ENCODE measurements at places on chromosomes 11 and 22.

DNA sequence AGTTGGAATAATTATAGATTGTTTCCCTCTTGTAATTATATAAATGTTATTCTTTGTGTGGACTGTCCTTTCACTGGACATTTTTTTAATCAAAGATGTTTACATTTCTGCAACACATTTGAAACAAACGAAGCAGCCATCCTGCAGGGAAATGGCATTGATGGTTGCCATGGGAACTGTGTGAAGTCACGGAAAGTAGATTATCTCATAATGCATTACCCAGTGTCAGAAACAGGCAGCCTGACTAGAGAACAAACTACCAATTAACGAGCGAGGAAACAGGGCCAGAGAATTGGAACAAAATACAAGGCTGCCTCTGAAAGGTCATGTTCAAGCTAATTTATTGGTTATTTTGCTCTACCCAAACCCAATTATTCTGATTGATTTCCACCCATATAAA lies 96.9 kb upstream of the LARGE1 start:
- H3K27me3 ChIP-seq, result no peaks in the 10 kb centered on the region
- H3K4me3 ChIP-seq, result no peak overlapping the region
- H3K36me3 ChIP-seq, result no peaks in the 10 kb centered on the region
- H3K4me1 ChIP-seq, result no peaks in the 10 kb centered on the region
- no peak overlapping the region for H3K27ac ChIP-seq
- DNase-seq, result no peak

- H3K4me3 ChIP-seq, result peak within 1 kb of the TSS; percentile 79
- H3K36me3 ChIP-seq, result peaks cover 10% of the 10 kb centered on the region
- peak; percentile 17 for DNase-seq
- peaks cover 9% of the 10 kb centered on the region for H3K27me3 ChIP-seq
Observed at GRCh38 chr11:32090545-32091370, at the start of gene RCN1. RCN1 (plus strand) TSS chr11:32091074; CDS start chr11:32091197, 123 bp downstream.

DNA sequence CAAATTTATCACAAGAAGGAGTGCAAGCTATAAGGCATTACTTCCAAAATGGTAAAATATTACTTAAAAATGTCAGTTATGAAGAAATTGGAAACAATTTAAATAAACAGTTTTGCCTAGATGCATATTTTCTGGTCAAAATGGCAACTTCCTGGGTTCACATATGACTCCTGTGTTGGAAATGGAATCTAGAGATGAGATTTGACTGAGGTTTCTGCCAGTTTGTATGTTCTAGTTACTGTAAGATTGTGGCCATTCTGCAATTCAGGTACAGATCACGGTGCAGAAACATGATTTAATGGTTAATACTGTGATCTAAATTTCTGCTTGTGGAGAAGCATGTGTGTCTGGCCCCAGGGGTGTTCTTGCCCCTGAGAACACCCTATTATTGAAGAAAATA lies 3.4 kb upstream of the OR4C6 start:
- no peaks in the 10 kb centered on the region for H3K4me1 ChIP-seq
- peaks cover 3% of the 10 kb centered on the region for H3K36me3 ChIP-seq
- no peaks in the 10 kb centered on the region for H3K27me3 ChIP-seq
- DNase-seq, result no peak

DNA sequence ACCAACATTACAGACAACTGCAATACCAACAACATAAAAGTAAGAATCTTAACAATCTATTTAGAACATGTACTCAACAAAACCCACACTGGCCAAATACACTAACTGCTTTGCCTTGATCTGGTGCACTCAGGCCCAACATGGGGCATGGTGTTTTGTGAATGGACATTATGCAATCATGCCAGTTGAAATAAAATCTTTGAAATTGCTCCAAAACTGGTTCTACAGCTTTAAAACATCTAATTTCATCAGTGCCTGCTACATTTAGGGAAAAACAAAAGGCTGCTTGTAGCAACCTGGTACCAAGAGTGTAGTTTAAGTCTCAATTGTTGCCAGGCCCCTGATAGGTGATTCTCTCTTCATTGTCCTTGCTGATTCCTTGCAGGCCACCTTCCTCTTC lies 3.3 kb upstream of the CTR9 start:
- H3K4me1 ChIP-seq, result peaks cover 29% of the 10 kb centered on the region
- no peak for DNase-seq
- H3K36me3 ChIP-seq, result peaks cover 15% of the 10 kb centered on the region
- no peak overlapping the region for H3K4me3 ChIP-seq
- no peak overlapping the region for H3K27ac ChIP-seq

GRCh38 chr11:75563978-75564552 lies 2.0 kb downstream of the SERPINH1 start:
- H3K36me3 ChIP-seq, result peaks cover 7% of the 10 kb centered on the region
- H3K4me1 ChIP-seq, result peaks cover 45% of the 10 kb centered on the region
- peak overlapping the region; percentile 99 for H3K4me3 ChIP-seq

GRCh38 chr11:70381872-70382861 lies 16.2 kb upstream of the CTTN start:
- no peak overlapping the region for H3K4me3 ChIP-seq
- H3K36me3 ChIP-seq, result peaks cover 20% of the 10 kb centered on the region
- DNase-seq, result no peak
- H3K27ac ChIP-seq, result no peak overlapping the region

DNA sequence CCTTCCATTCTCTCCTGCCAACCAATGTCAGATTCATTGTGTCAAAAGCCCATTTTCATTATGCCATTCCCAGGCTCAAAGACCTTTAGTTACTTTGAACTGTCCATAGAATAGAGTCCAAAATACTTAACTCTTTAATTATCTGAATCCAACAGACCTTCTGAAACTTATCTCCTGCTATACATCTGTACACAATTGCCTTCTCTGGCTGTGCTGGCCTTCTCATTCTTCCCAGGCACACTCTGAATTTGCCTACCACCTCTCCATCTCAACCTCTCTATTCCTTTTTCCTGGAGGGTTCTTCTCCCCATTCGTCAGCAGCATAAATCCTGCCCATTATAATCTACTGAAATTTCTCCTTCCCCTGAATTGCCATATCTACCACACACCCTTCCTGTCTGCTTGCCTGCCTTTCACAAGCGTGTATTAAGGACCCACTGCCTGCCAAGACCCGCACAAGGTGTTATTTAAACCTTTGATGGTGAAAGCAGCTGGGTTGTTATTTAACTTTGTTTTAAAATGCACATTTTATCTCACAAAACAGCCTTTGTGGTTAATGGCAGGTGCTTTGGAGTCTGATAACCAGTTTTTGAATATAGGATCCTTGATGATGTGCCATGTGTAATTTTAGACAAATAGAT lies 125.9 kb downstream of the CCDC81 start:
- no peak overlapping the region for H3K27ac ChIP-seq
- peaks cover 7% of the 10 kb centered on the region for H3K27me3 ChIP-seq
- H3K36me3 ChIP-seq, result peaks cover 4% of the 10 kb centered on the region
- no peak for DNase-seq

DNA sequence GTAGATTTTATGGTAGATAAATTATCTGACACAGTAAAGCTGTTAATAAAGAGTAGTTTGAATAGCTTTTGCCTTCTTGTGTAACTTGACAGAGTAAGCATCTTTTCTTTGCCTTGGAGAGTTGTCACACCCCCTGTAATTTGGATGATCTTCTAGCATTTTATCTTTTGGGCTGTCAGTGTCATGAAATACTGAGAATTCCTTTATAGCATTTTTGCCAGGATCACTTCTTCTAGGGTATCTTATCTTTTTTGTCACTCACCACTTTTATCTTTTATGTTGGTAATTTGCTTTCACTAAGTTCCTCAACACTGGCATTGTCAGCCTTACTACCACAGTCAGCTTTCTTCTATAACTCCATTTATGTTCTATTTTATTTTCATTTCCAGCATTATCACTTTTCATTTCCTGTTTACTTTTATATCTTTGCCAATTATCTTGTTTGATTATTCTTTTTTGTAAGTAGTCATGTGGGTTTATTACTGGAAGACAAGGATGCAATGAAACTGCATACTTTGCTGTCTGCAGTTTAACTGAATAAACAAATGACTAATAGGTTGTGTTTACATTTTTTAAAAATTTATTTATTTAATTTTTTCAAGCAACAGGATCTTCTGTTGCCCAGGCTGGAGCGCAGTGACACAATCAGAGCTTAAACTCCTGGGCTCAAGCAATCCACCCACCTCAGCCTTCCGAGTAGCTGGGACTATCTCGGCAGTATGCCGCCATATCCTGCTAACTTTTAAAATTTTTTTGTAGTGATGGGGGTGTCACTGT lies 28.1 kb upstream of the ACAT1 start:
- H3K27me3 ChIP-seq, result no peaks in the 10 kb centered on the region
- H3K4me1 ChIP-seq, result no peaks in the 10 kb centered on the region

DNA sequence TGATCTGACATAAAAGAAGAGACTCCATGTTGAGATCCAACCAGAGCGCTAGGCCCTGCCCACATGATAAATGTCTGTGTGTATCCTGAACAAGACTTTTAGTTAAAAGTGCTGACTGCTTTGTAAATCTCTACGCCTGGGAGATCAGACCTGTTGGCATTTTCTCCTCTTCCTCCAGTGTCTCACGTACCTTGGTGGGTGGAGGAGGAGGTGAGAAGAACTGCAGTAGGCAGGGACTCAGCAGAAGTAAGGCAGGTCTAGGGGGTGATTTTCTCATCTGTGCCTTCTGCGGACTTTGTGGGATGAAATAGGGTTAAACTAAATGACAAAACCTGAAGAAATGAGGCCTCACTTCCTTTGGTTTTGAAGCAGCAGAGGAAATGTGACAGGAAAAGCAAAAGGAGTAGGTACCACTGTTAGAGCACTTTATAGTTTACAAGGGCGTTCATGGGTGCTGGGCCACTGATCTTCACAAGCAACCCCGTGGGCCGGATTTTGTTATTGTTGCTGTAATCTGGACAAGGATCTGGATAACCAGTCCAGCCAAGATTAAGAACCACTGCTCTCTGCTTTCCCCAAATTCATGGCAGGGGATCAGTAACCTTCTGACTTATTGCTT lies 36.7 kb upstream of the PLET1 start:
- no peak overlapping the region for H3K4me3 ChIP-seq
- peak overlapping the region; percentile 79 for H3K27ac ChIP-seq
- H3K4me1 ChIP-seq, result peaks cover 4% of the 10 kb centered on the region
- peaks cover 5% of the 10 kb centered on the region for H3K36me3 ChIP-seq
- DNase-seq, result no peak

- no peak overlapping the region for H3K27ac ChIP-seq
- H3K4me1 ChIP-seq, result no peaks in the 10 kb centered on the region
- DNase-seq, result no peak
- H3K4me3 ChIP-seq, result no peak overlapping the region
Observed at GRCh38 chr11:130873761-130874160, 42.5 kb downstream of the SNX19 start.

DNA sequence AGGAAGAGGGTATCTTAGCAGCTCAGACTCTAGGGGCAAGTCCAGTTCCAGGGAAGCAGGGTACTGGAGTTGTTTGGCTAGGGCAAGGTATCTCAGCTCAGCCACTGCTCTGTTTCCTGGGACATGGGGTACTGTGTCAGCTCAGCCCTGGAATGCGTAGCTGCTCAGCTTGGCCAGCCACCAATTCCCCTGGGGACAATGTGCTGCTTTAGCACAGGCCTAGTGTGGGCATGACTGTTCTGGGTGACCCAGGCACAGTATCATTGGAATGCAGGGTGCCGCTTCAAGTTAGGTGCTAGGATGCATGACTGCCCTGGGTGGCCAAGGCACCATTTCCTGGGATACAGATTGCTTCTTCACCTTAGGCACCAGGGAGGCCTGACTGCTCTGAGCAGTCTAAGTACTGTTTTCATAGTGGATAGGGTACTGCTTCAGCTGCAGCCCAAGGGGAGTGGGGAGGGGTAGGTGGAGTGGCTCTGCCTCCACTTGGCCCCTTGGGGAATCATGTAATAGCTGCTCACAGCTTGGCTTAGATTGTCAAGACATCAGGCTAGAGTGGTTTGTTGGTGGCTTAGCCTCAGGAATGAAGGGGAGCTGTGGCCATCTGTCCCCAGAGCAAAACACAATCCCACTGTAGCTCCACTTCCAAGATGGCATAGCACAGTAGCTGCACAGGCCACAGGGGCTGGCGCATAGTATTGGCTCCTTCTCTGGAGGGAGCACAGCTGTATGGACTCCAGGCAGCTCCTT lies 36.0 kb downstream of the MADD start:
- peak overlapping the region; percentile 29 for H3K27ac ChIP-seq
- H3K4me1 ChIP-seq, result peaks cover 2% of the 10 kb centered on the region
- H3K27me3 ChIP-seq, result no peaks in the 10 kb centered on the region

GRCh38 chr11:114321621-114322257 lies 25.5 kb downstream of the NNMT start:
- no peak overlapping the region for H3K4me3 ChIP-seq
- DNase-seq, result no peak
- H3K36me3 ChIP-seq, result no peaks in the 10 kb centered on the region
- no peaks in the 10 kb centered on the region for H3K4me1 ChIP-seq
- peaks cover 38% of the 10 kb centered on the region for H3K27me3 ChIP-seq
- H3K27ac ChIP-seq, result no peak overlapping the region

DNA sequence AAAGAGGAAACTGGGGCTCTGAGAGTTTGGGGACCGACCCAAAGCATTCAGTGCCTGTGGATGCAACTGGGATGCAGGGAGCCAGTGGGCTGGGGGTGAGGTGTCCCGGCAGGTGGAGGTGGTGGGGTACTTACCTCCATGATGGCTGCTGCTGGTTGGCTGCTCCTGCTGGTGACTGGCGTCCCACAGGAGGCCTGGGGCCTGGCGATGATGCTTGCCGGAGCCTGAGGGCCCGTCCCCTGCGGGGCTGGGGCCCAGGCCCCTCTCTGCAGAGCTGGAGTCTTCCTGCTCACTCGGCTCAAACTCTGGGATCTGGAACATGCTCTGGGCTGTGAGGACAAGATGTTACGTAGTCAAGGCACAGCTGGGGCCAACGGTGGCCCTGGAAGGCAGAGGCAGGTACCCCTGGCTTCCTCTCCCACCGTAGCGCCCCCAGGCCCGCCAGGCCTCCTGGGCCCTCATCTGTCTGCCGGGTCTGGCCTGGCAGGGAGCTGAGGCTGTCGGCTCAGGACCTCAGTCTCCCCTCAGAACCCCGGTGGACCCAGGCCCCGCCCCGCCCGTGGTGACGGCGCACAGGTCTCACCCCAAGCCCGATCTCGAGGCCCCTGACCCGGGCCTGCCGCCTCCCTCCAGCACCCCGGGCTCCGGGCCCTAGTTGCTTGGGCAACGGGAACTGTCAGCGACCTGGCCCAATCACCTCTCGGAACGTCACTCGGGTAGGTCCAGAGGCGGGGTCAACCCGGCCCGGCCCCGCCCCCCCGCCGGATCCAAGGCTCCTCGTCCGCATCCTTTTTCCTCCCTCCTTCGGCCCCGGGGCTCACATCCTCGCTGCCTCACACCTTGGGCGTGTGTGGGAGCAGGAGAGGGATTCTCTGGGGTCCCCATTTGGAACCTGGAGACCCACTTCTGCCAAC lies at the start of gene BAD:
BAD (minus strand) TSS at position 618 of the 914 bp plus-strand sequence; CDS start at position 321, 297 bp downstream.
- peaks cover 48% of the 10 kb centered on the region for H3K36me3 ChIP-seq
- peak within 1 kb of the TSS; percentile 99 for H3K27ac ChIP-seq
- peaks cover 22% of the 10 kb centered on the region for H3K4me1 ChIP-seq
- H3K4me3 ChIP-seq, result peak within 1 kb of the TSS; percentile 90
- no peaks in the 10 kb centered on the region for H3K27me3 ChIP-seq
- DNase-seq, result peak; percentile 86

Data from effector memory CD8-positive, alpha-beta T cell (primary cell).